Mesenteric fat pad (tissue), 1 donor: ENCODE measurements at places on chromosomes 1 and 21. TPM values are rescaled to one million over a fixed set of nuclear protein-coding genes. Genes with fewer than 3 reads are reported as not detected.

LCE1F gene
- total RNA-seq = not detected

FCRLB gene
- total RNA-seq = 0.48 TPM

DNA sequence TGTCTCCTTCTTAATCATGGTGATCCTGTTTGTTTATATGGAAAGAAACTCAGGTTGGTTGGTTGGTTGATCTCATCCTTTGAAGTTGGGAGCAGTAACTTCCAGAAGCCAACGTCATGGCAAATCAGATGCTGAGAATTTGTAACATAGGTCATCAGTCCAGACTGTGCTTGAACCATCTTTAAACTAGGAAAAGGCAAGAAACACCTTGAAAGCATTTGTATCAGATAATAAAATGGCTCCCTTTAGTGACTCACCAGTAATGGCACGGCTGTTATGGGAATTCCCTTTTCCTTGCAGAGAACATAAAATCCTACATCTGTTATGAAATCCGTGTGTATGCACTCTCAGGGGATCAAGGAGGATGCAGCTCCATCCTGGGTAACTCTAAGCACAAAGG lies 58.1 kb downstream of the SERBP1 start:
- no peak for DNase-seq

- DNase-seq = no peak
These were observed 35.4 kb downstream of the TBCE start for GRCh38 chr1:235402457-235403200.

DNA sequence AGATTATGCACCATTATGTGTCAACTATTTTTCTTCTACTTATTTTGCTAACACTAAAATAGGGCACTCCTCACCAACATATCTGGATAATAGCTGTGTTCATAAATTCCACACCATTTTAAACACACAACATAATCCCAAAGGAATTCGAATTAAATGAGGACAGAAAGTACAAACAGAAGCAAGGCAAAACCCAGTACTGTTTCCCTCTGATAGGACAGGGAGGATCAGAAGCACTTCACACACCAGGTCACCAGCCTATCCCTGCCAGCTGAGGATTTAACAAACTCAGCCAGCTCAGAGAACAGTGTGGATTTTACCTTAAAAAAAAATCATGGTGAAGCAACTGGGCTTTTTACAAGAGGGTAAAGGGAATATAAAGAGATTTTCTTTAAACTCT lies 20.0 kb downstream of the CRYZ start:
- DNase-seq = no peak

GRCh38 chr1:113683384-113684152 lies 75.7 kb downstream of the PHTF1 start:
- no peak for DNase-seq

DNA sequence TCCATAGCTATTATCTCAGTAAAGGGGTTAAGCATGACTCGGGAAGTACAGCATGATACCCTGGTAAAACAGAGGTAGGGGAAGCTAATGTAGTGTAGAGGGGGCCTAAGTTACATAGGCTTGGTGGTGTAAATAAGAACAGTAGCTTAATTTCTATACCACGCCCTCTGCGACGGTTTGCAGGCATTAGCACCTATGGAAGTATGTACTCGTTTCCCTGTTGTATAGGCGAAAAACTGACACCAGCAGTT lies 470 bp upstream of the NAXE start:
- DNase-seq = no peak

- no peak for DNase-seq
These were observed 9.4 kb upstream of the POU3F1 start for GRCh38 chr1:38055965-38056364.

- peak; percentile 90 for DNase-seq
These were observed 544 bp downstream of the PPM1J start for GRCh38 chr1:112714313-112715263.

DNA sequence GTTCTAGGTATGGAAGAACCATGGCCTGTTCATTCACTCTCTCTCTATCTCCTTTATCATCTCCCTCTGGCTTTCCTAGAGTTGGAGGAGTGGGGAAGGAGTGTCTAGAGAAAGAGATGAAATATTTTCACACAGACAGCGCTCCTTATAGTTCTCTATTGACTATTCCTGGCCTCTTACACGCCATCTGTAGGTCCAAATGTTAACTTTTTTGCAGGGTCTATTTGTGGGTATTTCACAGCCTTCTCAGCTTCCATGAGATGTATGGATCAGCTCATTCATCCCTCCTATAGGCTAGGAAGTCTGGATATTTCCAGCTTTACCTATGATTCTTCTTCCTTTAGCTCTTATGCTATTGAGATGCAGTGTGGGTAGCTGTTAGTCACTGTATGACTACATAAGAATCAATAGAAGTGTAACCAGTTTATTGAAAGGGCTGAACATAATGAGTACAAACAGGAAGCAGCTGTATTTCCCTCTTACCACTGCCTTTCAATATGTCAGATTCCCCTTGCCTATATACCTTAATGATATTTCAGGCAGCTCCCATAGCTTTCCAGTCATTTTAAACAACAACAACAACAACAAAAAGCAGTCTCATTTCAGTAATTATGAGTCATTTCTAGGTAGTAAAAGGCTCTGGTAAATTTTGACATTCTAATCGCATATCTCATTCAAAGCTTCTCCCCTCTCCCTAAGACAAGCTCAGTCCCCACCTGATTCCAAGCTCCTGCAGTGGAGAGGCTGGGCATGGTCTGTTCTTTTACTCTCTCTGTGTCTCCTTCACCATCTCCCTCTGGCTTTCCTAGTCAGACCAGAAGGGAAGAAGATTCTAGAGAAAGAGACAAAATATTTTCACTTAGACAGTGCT lies 149.5 kb downstream of the TTLL7 start:
- DNase-seq = no peak

DNA sequence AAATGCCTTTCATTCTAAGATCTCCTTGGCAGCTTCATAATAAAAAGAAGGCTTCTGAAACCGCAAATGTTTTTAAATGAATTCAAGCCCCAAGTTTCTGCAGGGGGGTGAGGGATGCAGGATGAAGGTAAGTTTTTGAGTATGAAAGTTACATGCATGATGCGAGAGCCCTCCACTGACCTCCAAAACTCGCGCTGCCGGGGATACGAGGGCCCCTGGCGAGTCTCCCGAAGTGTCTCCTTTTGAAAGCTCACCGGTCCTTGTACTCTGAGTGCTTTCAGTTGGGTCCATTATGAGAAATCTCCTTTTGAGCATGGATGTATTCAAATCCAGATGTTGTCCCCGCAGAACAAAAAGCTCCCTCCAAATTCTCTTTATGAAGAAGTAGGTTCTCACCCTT lies 18.9 kb upstream of the ZC3H12A start:
- DNase-seq = no peak
